CD4-positive, alpha-beta T cell treated with Interleukin-15 for 1 hour (primary cell): ENCODE measurements at places on chromosomes 11 and 22.

DNA sequence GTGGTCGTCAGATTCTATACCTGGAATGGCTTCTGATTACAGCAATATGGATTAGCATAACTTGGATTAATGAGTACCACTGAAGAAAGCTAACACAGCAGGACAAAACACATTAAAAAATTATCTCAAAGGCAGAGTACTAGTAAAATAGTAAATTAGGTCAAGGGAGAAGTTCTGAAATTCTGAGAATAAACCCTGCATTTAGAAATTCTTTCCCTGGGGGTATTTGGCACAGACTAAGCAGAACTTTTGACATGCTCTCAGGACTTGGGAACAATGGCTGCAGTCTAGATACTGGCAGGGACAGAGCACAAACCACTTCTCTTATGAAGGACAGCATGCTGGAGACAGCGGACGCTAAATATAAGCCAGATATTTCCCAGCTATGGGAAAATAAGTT lies 85.6 kb upstream of the GRIA4 start:
- DNase-seq: no peak

DNA sequence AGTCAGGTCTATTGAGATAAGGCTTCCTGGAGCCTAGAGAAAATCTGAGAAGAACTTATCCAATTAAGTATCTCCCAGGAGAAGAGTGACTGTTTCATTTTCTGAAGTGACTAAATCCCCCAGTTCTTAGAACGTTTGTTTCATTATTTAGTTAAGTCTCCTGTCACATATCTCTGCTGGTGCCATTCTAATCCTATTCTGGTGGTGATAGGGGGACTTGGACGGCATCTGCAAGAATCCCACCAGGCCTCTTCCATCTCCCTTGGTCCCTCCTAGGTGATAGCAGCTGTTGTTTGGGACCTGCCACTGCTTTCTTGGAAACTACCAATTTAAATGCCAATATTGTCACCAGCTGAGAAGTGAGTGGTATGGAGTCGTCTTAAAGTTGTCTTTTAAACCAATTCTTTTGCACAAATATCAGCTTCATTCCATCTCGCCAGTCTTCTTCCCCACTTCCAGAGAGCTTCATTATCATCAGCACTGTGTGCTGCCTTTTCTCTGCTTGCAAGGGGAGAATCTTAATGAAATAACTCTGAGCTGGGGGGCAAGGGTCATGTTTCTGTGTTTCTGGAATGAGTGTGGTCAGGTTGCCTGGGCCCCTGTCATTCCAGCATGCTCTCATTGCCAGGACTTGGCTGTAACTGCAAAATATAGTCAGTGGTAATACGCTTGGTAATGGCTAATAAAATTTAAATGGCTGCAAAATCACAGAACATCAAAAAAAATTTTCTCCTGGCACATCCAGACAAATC lies 104.8 kb downstream of the LDLRAD3 start:
- no peak for DNase-seq

GRCh38 chr11:74739546-74740270 lies 8.5 kb upstream of the CHRDL2 start:
- peak; percentile 47 for DNase-seq

GRCh38 chr22:48631288-48631863 lies 1196.3 kb downstream of the BRD1 start:
- DNase-seq: no peak

- no peak for DNase-seq
Measured at GRCh38 chr11:27592098-27592780, 85.7 kb upstream of the LIN7C start.

GRCh38 chr11:91624021-91624420 lies 600.6 kb upstream of the FAT3 start:
- no peak for DNase-seq

DNA sequence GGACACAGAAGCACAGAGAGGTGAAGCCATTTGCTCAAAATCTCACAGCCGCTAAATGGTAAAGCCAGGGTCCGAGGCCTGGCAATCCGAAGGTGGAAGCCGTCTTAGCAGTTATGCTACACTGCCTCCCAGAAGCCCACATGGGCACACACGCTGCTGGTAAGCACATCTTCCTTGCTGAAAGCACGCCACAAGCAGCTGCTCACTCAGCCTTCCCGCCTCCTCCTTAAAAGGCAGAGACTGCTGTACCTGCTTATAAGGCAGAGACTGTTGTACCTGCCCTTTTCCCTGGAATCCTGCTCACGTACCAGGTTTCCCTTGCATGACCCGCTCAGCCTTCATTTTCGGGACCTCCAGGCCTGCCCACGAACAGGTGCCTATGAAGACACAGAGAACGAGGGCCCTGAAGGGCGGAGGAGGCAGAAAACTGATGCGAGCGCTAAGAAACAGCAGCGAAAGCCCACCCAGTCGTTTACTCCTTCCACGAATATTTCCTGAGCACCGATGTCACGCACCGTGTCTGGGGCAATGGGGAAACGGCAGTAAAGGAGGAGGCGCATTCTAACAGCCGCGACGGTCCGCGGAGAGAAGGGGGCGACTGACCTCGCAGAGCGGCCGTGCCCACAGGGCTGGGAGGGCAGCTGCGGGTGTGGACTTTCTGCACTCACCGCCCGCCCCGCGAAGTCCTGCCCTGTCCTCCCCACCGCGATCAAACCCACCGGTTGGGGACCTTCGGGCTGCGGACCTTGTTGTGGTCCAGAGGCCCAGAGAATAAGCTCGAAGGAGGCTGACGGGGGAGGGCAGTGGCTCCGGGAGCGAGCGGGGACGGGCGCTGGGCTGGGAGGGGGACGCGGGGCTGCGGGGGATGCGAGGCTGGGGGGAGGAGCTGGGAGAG lies 13.0 kb downstream of the SPATA19 start:
- DNase-seq: no peak

DNA sequence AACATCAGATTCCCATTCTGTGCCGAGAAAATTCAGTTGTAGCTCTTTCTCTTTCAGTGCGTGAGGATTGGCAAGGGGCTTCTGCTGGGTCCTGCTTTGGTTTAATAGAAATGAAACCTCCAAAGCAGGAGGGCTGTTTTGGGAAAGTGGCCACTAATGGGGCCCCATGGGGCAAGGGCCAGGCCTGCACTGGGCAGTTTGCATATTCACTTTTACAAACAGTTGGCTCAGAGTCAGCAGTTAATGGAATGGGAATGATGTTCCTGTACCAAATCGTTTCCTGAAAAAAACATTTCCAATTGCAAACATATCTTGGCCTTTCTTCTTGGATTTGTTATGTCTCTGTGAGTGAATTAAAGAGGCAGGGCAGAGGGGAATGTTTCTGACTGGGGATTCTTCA lies 92.1 kb downstream of the PARVA start:
- no peak for DNase-seq

DNA sequence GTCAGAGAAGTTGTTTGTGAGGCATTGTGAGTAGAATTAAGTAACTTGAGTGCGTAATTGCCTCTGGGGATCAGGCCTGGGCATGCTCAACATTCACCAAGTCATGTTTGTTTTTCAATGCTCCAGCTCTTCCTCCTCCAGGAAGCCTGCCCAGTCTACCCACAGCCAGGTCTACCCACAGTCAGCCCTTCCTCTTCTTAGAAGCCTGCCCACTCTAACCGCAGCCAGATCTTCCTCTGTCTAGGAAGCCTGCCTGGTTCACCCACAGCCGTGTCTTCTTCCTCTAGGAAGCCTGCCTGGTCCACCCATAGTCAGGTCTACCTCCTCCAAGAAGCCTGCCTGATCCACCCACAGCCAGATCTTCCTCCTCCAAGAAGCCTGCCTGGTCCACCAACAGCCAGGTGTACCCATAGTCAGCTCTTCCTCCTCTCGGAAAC lies 25.0 kb downstream of the LRP5 start:
- DNase-seq: no peak

DNA sequence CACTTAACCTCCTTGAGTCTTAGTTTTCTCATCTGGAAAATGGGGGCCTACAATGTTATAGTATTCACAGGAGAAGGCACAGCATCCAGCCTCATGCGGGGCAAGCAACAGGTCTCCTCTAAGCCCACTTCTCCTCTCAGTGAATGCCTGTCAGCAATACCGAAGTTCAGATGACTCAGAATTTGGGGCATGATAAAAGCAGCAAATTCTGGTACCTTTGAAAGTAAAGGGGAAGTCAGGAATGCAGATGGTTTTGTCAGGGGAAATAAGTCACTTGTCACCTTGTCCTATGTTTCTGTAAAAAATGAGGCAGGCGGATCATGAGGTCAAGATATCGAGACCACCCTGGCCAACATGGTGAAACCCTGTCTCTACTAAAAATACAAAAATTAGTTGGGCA lies 350.2 kb downstream of the LARGE1 start:
- no peak for DNase-seq

GRCh38 chr11:35111161-35112055 lies 27.6 kb upstream of the CD44 start:
- no peak for DNase-seq

DNA sequence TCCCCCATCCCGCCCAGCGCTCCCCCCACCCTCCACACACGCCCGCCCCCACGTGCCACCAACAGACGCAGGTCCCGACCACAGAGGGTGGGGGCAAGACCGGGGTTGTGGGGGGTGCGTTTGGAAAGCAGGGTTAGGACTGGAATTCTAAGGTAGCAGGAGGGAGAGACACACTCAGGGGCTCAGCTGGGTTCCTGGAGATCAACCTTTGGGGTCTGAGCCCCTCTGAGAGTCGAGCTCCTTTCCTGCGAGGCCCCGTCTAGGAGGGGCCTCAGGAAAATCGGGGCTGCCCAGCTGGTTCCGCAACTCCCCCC lies 429 bp downstream of the PGGHG start:
- DNase-seq: peak; percentile 41

DNA sequence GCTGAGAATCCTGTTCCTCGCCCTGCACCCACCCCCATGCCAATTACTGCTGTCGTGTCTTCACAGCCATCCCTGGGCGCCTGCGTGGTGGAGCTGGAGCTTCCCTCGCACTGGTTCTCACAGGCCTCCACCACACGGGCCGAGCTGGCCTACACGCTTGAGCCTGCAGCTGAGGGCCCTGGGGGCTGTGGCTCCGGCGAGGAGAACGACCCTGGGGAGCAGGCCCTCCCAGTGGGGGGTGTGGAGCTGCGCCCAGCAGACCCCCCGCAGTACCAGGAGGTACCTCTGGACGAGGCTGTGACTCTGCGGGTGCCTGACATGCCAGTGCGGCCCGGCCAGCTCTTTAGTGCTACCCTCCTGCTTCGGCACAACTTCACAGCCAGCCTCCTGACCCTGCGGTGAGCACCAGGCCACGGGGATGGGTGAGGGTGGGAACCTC lies 4.3 kb downstream of the TMEM132A start:
- no peak for DNase-seq

GRCh38 chr11:130272336-130272735 lies 42.4 kb downstream of the ZBTB44 start:
- no peak for DNase-seq

DNA sequence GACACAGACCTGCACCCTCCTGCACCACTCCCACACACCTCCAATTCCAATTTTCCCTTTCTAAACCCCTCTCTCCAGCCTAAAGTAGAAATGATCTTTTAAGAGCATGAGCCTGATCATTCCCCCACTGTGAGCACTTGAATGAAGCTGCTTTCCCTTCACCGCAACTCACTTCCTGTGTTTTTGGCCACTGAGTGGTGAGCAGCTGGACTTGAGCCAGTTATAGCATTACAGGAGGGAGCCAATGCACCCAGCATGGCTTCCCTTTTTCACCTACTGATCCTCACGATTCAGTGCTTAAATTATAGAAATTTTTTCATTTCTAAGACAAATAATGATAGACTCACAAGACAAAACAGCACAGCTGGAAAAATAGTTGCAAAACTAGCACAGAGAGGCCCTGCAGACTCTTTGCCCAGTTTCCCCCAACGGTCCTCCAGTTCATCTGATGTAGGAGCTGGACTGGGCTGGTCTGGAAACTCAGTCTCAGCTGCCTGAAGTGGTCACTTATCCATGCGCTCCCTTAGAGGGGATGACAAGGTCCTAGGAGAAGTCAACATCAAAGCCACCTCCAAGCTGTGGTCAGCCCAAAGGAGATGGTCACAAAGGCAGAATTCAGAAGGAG lies 9.7 kb upstream of the APOL4 start:
- DNase-seq: no peak

GRCh38 chr11:89660234-89660633 lies 49.9 kb upstream of the TRIM77 start:
- no peak for DNase-seq

DNA sequence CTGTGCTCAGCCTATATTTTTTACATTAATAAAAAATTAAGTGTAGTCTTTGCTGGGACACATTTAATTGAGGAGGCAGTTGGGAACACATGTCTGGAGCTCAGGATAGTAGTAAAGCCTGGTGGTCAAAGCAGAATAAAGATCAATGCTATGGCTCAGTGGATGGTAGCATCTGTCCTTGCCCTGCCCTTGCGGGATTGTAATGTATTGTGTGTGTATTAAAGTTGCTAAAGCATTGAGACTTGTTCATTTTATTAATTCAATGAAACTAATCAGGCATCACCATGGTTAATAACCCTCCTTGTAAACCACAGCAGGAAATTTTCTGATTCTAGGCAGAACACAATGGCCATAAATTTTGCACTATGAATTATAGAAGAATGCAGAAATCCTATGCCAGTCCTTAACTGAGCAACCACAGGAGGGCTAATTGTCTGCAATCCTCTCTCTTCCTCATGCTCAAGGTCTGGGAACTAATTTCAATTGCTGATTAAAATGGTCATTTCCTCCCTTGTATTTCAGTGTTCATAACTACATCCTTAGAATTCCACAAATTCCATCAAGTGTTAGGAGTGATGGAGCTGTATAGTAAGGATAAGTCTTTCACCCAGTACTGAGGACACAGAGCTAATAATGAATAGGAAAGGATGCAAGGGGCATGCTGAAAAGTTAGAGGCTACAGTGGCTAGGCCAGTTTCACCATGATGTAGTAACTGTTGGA lies 403.2 kb upstream of the DDI1 start:
- DNase-seq: no peak

DNA sequence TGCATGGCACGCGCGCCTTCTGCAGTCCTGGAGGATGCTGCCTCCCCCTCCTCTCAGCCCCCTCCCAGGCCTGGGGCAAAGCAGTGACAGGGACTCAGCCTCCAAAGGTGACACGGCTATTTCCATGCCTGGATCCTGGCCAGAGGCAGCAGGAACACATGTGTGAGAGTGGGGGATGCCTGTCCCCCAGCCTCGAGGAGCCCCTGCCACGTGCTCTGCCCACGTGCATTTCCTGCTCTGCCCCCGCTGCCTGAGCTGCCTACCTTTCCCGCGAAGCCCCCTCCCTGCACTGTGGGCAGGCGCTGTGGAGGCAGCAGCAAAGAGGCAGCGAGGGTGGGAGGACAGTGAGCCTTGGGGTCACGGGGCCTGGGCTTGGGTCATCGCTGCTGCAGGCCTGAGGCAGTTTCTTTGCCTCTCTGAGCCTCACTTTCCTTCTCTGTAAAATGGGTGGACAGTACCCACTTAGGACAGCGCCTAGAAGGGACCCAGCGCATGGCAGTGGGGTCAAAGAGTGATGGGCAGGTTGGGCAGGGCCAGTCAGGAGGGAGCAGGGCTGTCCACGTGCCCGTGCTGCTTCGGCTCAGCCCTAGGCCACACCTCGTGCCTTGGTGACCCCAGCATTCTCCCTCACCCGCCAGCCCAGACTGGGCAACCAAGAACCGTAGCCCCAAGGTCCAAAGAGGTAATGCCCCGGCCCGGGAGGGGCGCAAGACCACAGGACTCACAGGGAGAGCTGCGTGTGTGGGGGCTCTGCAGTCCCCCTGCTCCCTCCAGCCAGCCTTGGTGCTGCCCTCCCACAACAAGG lies 48.6 kb downstream of the FLRT1 start:
- DNase-seq: no peak

- DNase-seq: no peak
Measured at GRCh38 chr11:92107331-92107730, 117.3 kb upstream of the FAT3 start.

GRCh38 chr11:73359930-73360742 lies 16.1 kb upstream of the RELT start:
- DNase-seq: no peak
